ENCODE measurements at places on chromosomes 5 and 9.

DNA sequence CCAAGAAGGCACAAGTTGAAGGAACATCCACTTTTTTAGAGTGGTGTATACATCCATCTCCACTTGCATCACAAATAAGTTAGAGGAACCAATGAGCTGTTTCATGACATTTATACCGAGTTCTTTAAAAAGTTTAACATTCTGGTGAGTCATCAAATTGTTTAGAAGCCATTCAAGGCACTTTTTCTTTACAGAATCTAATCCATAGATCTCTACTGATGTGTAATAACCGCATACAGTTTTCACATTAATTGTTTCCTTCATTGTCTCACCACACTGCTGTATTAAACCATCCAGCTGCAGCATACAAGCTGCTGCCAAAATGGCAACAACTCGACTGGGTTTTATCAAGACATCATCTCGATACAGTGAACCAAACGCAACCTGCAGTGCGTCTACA lies 744 bp downstream of the GMCL2 start:
- no peak for DNase-seq

DNA sequence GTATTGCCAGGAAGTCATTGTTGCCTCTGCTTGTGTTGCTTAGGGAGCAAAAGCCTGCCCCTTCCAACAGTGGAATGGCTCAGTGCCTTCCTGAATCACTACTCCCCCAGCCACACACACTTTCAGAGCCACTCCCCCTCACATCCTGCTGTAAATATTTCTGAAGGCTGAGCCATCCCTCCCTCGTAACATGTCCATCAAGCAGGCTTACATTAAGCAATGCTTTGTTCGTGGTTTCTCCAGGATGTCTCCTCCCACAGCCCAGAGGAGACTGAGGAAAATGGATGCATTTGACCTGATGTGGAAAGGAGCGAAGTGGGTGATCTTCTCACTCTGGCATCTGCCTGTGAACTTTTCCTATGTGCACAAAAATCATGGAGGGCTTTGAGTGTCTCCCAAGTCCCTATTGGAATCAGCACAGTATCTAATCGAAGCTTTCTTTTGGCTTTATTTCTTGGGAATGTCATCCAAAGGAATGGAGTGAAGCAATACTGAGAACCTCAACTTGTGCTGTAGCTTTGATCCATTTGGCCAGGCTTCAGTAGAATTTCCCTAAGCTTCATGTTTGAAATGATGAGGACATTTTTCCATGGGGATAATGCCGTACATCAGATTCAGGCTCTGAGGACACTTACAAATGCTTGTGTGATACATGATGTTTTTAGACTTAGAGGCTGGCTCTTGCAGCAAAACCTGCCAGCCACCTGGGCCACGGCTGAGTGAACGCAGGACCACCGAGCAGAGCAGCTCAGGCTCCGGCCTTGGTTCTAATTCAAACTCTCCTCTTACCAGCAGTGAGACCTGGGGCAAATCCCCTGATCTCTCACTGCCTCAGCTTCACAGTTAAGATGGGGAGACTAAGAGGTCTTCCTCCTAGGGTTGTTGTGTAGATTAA lies 389.1 kb downstream of the ENC1 start:
- DNase-seq = no peak

DNA sequence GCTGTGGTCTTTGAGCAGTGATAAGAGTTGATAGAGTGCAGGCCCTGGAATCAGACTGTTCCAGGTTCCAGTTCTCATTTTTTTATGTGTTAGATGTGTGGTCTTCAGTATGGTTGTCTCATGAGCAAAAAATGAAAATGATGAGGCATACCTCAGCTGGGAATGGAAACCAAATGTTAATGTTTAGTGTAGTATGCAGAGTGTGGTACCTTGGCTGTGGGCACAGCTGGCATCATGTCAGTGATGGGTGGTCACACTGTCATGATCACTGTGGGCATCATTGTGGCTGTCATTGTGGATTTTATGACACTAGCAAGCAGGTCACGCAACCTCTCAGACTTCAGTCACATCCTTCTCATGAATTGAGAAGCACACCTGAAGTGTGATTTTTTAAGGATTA lies 6.4 kb downstream of the ABLIM3 start:
- DNase-seq = no peak

- DNase-seq = no peak
Observed at GRCh38 chr5:61349935-61350334, 17.9 kb downstream of the ZSWIM6 start.

- no peak for DNase-seq
Observed at GRCh38 chr9:2907411-2907810, 63.5 kb upstream of the PUM3 start.

DNA sequence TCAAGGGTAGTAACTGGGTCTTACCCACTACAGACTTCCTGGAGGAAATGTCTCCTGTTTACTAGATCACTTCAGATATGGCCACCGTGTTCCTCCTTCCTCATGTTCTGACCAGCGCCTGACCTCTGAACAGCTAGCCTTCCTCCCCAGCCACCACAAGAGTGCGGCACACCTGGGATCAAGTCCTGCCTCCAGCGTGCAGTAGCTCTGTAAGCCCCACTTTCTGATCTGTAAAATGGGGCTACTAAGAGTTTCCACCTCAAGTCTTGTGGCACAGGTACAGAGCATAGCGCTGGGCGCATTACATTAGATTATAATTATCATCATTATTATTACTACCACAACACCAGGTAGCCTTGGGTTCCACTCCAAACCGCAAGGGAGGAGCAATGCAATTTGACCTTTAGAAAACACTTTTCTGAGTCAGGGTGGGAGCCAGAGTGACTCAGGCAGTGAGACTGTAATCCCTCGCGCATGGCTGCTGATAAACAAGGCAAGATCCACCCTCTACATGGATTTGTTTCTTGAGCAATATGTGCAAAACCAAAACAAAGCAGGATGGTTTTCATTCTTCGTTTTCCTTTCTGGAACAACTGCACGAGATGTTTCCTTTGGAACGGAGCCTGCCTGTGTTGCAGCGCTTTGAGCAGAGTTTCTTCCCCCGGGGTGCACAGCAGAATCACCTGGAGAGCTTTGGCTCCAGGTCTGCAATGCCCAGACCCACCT lies 65.0 kb upstream of the ANGPTL2 start:
- DNase-seq = no peak
